Cardiac fibroblast (primary cell): ENCODE measurements at places on chromosomes 3 and 15.

- no peak for DNase-seq
These were observed 27.2 kb downstream of the FEM1B start for GRCh38 chr15:68304589-68305337.

DNA sequence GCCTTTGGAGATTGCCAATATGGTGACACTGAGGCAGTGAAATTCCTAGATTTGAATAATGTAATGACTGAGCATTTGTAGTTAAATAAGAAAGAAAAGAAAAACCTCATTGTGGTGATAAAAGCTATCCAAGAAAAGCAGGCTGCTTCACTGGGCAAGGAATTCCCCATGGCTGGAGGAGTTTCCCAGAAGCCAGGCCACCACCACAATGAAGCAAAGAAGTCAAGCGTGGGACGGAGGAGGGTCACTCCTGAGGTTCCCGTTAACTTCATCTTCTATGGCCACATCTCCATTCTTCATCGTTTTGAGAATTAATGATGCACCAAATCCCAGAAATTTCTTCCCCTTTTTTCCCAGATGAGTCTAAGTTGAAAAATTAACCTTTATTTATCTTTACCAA lies 185.8 kb upstream of the BCL6 start:
- DNase-seq, result no peak

DNA sequence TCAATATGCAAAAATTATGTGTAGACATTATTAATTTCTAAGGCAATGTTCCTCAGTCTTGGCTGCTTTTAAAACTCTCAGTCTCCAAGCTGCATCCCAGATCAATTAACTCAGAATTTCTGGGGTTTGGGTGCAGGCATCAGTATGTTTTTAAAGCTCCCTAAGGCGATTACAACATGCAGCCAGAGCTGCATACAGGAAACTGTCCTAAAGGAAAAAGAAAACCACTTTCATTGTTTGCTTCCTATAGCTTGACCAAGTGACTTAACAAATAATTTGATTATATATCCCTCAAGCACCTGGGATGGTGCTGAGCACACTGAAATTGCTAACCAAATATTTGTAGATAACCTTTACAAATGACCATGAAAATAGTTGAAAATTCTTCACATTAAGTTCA lies 194.7 kb downstream of the DTWD1 start:
- DNase-seq, result peak; percentile 3

DNA sequence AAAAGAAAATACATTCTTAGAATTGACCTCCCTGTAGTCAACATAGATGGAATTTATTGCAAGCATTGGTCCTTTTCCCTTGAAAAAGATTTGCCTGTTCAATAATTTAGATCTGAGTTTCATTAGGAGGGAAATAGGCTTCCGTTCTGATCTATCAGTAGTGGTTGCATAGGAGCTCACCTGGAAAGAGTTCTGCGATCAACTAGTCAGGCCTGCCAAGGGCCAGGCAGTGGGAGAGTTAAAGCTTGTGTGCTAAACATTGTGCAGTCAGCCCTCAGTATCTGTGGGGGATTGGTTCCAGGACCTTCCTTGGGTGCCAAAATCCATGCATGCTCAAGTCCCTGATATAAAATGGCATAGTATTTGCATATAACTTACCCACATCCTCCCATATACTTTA lies 29.6 kb upstream of the IDH2 start:
- DNase-seq, result no peak

GRCh38 chr15:80694611-80695098 lies 455 bp upstream of the ABHD17C start:
- peak; percentile 55 for DNase-seq

DNA sequence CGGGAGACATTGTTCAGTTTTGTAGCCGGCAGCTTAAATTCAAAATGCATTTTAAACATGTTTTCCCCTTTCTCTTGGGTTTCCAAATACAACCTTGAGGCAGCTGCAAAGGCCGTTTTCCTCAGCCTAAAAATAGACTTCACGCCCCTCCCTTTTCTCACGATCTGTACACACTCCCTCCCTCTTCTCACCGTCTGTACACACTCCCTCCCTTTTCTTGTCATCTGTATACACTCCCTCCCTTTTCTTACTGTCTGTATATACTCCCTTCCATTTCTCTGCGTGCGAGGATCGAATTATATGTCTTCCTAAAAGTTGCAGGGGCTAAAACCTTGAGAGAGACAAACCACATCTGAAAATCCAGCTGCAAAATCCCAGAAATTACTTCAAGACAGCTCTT lies 8.9 kb downstream of the MUC4 start:
- DNase-seq, result no peak

- no peak for DNase-seq
These were observed 10.0 kb downstream of the LRTM1 start for GRCh38 chr3:54917862-54918261.

- peak; percentile 68 for DNase-seq
These were observed 14.1 kb downstream of the RNF123 start for GRCh38 chr3:49703443-49703927.

GRCh38 chr3:32200992-32201758 lies 37.3 kb upstream of the CMTM8 start:
- DNase-seq, result peak; percentile 81

GRCh38 chr15:98980899-98981228 lies 26.7 kb downstream of the PGPEP1L start:
- DNase-seq, result no peak

GRCh38 chr3:111954228-111954990 lies 24.4 kb upstream of the ABHD10 start:
- DNase-seq, result no peak

GRCh38 chr15:80660119-80660518 lies 35.0 kb upstream of the ABHD17C start:
- DNase-seq, result peak; percentile 49

DNA sequence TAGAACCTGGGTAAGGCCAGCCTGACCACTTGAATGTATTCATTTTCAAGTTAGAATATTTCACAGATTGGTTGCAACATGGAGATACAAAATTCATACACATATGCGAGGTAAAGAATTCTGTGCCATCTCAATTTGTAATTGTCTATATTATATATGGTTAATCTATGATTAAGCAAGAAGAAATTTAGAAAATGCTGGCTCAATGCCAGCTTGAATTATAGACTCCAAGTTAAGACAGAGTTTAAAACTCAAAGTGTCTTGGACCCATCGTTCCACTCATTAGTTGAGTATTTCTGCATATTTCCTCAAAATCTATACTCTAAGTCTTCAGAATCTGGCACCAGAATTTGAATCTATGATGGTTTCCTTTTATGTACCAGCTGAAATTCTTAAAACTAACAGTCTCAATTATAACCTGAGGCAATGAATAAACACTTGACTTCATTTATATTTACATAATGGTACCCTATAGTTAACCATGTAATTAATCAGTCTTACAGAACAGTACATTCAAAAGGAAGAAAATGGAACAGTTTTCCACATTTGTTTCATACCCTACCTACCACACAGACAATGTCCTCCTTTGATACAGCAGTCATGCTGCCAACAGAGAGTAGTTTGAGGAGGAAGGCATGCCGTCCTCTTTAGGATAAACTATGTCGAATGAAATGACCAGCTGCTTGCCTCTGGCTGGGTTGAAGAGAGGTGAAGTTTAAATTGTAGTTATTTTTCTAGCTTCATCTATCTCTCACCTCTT lies 95.7 kb downstream of the CD47 start:
- DNase-seq, result no peak

GRCh38 chr15:57865294-57865693 lies 158.8 kb downstream of the POLR2M start:
- no peak for DNase-seq

DNA sequence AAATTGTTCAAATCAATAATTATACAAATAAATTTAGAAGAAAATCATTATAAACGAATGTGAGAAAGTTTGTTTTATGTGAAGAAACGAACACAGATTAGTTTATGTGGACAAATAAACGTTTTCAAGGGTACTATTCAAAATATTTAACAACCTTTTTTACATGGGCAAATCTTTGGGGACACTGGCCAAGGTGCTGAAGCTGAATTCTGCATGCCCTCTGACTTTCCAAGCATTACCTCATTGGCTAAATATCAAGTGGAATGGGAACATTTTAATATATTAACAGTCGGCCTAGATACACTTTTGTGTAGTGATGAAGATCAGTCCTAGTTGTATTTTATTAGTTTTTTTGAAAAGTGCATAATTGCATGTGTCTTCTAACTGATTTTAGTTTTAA lies 636.4 kb upstream of the DPPA4 start:
- peak; percentile 22 for DNase-seq

- peak; percentile 87 for DNase-seq
These were observed 683.0 kb downstream of the TBL1XR1 start for GRCh38 chr3:176514297-176514696.

- no peak for DNase-seq
These were observed 221.8 kb downstream of the SNRPN start for GRCh38 chr15:25176616-25176923.

- DNase-seq, result no peak
These were observed 486.3 kb downstream of the SHQ1 start for GRCh38 chr3:72361990-72362389.
